ENCODE measurements at places on chromosomes 4 and X.

GRCh38 chr4:139857021-139857420 lies 191.4 kb downstream of the MGST2 start:
- DNase-seq = no peak

GRCh38 chr4:42344309-42344708 lies 53.0 kb upstream of the SHISA3 start:
- no peak for DNase-seq

- no peak for DNase-seq
Observed at GRCh38 chrX:151570561-151570960, 7.1 kb downstream of the PASD1 start.

DNA sequence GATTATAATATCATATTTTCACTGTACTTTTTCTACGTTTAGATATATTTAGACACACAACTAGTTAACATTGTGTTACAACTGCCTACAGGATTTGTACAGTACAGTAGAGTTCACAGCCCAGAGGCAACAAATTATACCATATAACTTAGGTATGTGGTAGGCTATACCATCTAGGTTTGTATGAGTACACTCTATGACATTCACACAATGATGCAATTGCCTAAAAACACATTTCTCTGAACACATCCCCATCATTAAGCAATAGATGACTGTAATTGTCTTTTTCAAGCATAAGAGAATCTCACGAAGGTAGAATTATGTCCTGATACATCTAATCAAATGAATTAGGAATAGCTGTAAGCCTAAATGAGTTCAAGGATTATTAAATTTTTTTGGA lies 12.3 kb upstream of the TIGD2 start:
- DNase-seq = no peak

DNA sequence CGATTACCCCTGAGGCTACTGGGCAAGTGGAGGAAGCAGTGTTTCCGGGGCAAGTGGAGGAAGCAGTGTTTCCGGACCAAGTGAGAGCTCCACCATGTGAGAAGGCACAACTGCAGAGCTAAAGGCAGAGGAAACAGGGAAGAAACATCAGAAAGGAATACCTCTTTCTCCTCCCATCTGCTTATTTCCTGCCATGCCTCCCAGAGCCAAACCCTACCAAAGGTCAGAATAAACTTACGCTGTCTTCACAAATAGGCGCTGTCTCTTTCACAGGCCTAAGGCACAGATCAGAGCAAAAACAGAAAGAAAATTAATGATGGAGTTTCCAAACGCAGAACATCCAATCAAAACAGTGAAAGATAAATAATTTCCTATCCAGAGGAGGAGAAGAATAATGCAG lies 153.0 kb downstream of the ATOH1 start:
- no peak for DNase-seq

DNA sequence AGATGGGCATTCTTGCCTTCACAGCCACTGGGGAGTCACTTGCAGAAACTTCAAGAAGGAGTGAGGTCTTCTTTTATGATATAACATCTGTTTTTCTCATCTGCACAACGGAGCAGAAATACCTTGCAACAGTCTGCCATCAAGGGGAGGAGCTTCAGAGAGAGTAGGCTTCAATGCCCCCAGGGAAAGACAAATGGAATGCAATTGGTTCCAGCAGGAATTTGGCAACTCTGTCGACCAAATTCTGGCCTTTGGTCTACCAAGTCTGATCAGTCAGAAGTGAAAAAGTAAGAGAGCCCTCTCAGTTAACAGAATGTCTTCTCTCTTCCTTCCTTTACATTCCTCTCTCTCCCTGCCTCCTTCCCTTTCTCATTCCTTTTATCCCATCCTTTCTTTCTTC lies 229.3 kb downstream of the IDS start:
- no peak for DNase-seq

- no peak for DNase-seq
Observed at GRCh38 chr4:95348418-95348817, 200.4 kb downstream of the UNC5C start.

Measured in cortex of kidney (tissue), 1 donor.